Activated CD4-positive, alpha-beta memory T cell treated with anti-CD3 and anti-CD28 coated beads, Interleukin-2, amount 10 ng/mL, durations not matched to agents 7 days and 5 days (primary cell): ENCODE measurements at places on chromosomes 5 and 9. TPM values are rescaled to one million over a fixed set of nuclear protein-coding genes. Genes with fewer than 3 reads are reported as not detected.

Gene DOLPP1
- 12.9 TPM for total RNA-seq

GRCh38 chr5:16992444-16992843 is 56.4 kb upstream of the MYO10 start:
- peaks cover 5% of the 10 kb centered on the region for H3K4me1 ChIP-seq
- H3K36me3 ChIP-seq = no peaks in the 10 kb centered on the region
- H3K4me3 ChIP-seq = no peak overlapping the region
- no peaks in the 10 kb centered on the region for H3K27me3 ChIP-seq
- DNase-seq = no peak

- no peak for DNase-seq
- no peaks in the 10 kb centered on the region for H3K36me3 ChIP-seq
- no peak overlapping the region for H3K27ac ChIP-seq
- H3K27me3 ChIP-seq = no peaks in the 10 kb centered on the region
- no peaks in the 10 kb centered on the region for H3K4me1 ChIP-seq
- no peak overlapping the region for H3K4me3 ChIP-seq
Measured at GRCh38 chr5:139137697-139138096, 60.5 kb downstream of the SIL1 start.

GRCh38 chr5:14686517-14686916 is 22.0 kb downstream of the OTULIN start:
- peaks cover 75% of the 10 kb centered on the region for H3K36me3 ChIP-seq
- no peaks in the 10 kb centered on the region for H3K27me3 ChIP-seq
- H3K27ac ChIP-seq = no peak overlapping the region
- peaks cover 15% of the 10 kb centered on the region for H3K4me1 ChIP-seq
- no peak for DNase-seq

GRCh38 chr5:151602806-151603205 is 11.7 kb upstream of the FAT2 start:
- no peak overlapping the region for H3K27ac ChIP-seq
- DNase-seq = no peak
- H3K4me3 ChIP-seq = no peak overlapping the region
- H3K36me3 ChIP-seq = no peaks in the 10 kb centered on the region
- H3K27me3 ChIP-seq = peaks cover 8% of the 10 kb centered on the region

- H3K27me3 ChIP-seq = peaks cover 61% of the 10 kb centered on the region
- H3K36me3 ChIP-seq = no peaks in the 10 kb centered on the region
- peaks cover 2% of the 10 kb centered on the region for H3K4me1 ChIP-seq
- no peak within 1 kb of the TSS for H3K27ac ChIP-seq
- DNase-seq = peak; percentile 21
Measured at GRCh38 chr5:73625944-73626811, at the start of gene ARHGEF28. Gene ARHGEF28, plus strand, starts transcription at chr5:73626196. Its CDS starts 58,656 bp downstream, at chr5:73684852.
